Sigmoid colon (tissue), 7 donors: ENCODE measurements at places on chromosomes 5 and 9.
A peak's percentile ranks its signal among the peaks of the same experiment; 100 is the strongest.

DNA sequence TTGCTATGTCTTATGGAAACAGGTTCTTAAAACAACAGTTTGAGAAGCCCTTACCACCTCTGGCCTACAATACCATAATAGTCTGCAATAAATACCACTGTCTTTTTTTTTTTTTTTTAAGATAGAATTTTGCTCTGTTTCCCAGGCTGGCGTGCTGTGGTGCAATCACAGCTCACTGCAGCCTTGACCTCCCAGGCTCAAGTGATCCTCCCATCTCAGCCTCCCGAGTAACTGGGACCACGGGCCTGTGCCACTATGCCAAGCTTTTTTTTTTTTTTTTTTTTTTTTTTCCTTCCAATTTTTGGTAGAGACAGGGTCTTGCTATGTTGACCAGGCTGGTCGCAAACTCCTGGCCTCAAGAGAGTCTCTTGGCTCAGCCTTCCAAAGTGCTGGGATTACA lies 37.0 kb downstream of the AFF4 start:
- DNase-seq = no peak

DNA sequence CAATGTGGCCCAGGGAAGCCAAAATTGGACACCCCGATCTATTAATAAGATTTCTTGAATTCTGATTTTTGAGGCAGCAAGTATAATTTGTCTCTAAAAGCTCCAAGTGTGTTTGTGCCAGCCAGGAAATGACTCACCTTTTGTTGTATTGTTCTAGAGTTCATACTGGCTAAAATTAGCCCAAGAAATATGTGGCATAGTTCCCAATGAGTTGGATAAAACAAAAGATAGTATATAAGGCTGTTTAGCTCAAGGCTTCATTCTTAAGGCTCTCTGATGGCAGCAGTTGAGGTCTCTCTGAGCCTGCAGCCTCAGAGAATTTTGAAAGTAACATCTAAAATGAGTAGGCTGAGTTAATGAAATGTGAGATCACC lies 21.6 kb downstream of the HMGXB3 start:
- DNase-seq = no peak

- DNase-seq = peak; percentile 74
These were observed 335.0 kb downstream of the ARRDC3 start for GRCh38 chr5:91048073-91048472.

DNA sequence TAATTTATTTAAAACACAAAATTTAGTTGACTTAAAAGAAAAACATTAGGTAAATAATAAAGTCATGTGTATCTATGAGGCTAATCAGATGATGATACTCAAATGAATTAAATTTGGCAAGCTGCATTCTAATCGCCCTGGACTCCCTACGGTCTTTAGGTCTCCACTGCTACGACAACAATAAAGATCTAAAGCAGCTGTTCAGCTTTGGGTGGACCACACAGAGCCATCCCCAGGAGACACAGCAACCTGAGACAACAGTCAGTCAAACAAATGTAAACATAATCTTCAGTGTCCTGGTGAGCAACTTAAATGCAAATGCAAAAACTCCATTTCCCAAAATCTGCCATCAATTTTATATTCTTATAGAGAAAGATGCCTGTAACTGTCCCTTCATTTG lies 65.5 kb downstream of the MCTP1 start:
- no peak for DNase-seq

GRCh38 chr5:82349652-82350051 lies 71.5 kb upstream of the RPS23 start:
- no peak for DNase-seq

DNA sequence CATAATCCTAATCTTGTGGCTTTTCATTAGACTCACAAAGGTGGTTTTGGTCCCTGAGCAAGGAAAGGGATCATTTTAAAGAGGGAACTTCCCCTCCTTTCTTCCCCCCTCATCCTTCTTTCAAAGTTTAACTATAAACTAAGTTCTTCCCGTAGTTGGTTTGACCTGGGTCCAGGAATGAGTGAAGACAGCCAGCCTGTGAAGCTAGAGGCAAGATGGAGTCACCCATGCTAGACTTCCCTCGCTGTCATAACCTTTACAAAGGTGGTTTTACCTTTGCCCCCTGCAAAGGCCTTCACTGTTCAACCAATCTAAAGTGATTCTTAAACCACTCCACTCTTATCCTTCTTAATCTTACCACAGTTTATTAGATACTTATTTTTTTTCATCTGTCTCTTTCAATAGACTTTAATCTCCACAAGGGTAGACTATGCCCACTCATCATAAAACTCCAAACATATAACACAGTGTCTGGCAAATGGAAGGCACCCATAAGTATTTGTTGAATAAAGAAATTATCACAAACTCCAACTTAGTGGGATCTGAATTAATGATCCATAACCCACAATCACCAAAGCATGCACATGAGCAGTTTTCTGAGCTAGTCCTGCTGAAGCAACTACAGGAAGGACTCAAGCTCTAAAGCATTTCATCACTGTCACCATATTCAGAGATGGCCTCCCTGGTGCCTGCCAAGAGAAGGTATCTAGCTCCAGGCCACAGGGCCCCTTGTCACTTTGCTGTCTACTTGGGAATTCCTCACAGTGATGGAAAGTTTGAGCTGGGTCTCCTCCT lies 369.0 kb downstream of the SPOCK1 start:
- DNase-seq = no peak

- DNase-seq = no peak
These were observed 167.1 kb upstream of the TUT7 start for GRCh38 chr9:86521322-86521721.

GRCh38 chr5:1181451-1182359 lies 19.7 kb upstream of the SLC6A19 start:
- DNase-seq = no peak

DNA sequence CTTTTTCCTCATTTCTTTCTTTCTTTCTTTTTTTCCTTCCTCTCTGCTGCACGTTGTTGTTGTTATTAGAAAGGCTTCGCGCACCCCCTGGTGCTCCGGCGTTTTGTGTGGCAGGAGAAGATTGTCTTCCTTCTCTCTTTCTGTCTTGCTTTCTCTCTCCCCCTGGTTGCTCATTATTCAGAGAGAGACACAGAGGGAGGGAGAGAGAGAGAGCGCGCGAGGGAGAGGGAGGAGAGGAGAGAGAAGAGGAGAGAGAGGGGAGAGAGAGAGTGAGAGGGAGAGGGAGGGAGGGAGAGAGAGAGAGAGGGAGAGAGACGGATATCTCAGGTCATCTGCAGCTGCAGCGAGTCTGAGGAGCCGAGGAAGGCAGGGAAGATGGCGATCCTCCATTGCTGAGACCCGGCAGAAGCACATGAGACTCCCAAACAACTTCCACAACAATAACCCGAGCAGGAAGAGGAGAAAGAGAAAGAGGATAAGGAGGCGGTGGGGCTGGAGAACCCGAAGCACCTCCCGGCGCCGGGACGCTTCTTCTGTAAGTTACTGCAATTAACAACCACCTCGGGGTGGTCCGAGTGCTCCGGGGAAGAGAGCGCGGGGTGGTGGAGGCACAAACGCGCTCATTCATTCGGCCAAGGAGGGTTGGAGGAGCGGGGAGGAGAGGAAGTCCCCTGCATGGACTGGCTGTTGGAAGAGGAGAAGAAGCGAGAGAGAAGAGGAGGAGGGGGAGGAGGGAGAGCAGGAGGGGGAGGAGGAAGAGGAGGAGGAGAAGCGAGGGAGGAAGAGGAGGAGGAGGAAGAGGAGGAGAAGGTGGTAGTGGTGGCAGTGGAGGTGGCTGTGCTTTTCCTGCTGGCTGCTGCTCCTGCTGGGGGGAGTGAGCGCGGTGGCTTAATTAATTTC lies at the start of gene ZNF462:
Gene ZNF462 (plus strand): TSS at position 346 of the 900 bp plus-strand sequence. CDS start 60,218 bp downstream, outside the sequence.
- DNase-seq = peak; percentile 81

DNA sequence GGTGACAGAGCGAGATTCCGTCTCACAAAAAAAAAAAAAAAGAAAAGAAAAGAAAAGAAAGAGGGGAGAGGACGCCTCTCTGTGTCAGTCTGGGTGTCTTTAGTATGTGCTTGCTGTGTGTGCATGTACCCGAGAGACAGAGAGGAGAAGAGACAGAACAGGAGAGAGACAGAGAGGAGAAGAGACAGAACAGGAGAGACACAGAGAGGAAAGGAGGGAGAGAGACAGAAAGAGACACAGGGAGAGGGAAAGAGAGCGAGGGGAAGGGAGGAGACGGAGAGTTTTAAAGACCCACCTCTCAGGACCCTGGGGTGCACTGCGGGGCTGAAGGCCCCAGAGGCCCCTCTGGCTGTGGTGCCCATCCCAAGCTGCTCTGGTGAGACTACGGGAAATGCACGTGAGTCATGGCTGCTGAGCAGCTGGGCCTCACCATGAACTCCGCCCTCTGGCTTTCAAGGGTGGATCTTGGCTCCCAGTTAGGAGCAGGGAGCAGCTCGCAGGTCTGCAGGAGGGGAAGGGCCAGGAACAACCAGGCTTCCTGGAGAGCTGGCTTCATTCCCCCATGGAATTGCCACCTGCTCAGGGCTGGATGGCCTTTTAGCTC lies 7.9 kb downstream of the SLC6A3 start:
- DNase-seq = no peak

- DNase-seq = no peak
These were observed 59.4 kb upstream of the SIMC1 start for GRCh38 chr5:176178789-176179188.

GRCh38 chr9:79658926-79659325 lies 87.2 kb downstream of the TLE4 start:
- no peak for DNase-seq

GRCh38 chr5:102561894-102562760 lies 63.3 kb upstream of the SLCO6A1 start:
- no peak for DNase-seq

- no peak for DNase-seq
These were observed 66.6 kb upstream of the HAND1 start for GRCh38 chr5:154544646-154545045.

- no peak for DNase-seq
These were observed 19.2 kb downstream of the SH3TC2 start for GRCh38 chr5:149043641-149044040.

GRCh38 chr9:76729116-76729515 lies 35.1 kb upstream of the PCA3 start:
- DNase-seq = no peak

DNA sequence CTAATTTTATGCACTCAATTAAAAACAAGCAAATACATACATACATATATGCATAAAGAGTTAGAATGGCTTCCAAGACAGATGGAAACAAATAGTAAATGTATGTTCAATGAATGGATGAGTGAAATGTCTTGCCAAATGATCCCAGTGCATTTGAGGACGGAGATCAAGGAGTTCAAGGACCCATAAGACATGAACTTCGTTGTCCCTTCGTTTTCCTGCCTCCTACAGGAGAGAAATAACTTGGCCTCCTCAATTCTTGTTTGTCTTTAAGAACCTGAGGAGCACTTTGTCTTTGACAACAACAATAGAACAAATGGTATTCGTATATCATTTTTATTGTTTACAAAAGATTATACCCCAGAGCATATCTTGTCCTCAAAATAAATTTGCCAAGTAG lies 2.4 kb upstream of the PAPPA start:
- no peak for DNase-seq

DNA sequence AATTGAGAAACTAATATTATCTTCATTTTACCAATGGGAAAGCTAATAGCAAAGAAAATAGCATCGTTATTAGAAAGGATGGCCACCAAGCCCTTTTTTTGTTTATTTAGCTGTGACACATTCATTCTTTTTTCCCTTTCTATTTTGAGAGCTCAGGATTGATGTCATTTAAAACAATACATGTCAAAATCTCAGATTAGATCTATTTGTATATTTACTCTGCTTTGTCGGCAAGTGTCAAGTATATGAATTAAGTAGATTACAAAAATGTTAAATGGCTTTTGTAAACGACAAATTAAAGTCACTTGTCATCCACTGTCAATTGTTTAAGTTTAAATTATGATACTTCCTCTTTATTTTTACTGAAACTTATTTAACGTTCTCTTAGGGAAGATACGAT lies 118.9 kb downstream of the PAM start:
- DNase-seq = no peak

- no peak for DNase-seq
These were observed 620.4 kb downstream of the SLCO4C1 start for GRCh38 chr5:101675510-101676219.

DNA sequence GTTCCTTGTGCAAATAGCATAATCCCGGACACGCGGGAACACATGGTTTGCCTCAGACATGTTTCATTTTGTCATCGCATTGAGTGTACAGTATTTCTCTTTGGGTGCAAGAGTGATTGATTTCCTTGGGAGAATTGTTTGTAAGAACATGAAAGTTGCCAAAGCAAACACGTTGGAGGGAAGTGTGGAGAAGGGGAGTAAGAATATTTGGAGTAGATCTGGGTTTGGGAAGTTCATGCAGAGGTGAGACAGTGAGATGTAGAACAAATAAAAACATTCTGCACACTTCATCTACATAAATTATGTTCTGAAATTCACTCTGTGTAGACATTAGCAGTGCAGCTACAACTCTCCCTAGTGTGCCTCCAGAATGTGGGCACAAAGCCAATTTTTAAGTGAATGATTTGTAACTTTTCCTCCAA lies 24.0 kb downstream of the FOXD1 start:
- no peak for DNase-seq

GRCh38 chr5:157997991-157998504 lies 139.1 kb upstream of the CLINT1 start:
- DNase-seq = no peak

DNA sequence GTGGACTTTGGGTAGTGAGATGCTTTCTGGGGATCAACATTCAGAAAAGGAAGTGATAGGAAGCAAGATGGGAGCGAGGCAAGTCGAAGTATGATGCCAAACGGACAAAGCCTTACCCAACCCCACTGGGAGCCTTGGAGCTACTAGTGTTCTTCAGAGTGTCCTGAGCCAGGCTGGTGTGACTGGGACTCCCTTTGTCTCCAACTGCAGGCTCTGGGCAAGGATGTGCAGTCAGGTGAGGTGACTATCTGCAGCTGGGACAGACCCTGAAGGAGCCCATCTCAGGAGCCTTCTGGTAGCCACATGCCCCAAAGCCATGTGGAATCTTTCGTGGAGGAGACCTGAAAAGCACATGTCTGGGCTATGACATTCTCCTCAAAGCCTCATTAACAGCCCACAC lies 360.6 kb downstream of the MTRR start:
- no peak for DNase-seq
